HS-5 (cell line): ENCODE measurements at places on chromosomes 16 and 17.
A peak's percentile ranks its signal among the peaks of the same experiment; 100 is the strongest.

- DNase-seq, result no peak
Measured at GRCh38 chr16:23081675-23082119, 67.6 kb downstream of the USP31 start.

GRCh38 chr17:3903881-3904290 lies 11.0 kb upstream of the CAMKK1 start:
- DNase-seq, result no peak

DNA sequence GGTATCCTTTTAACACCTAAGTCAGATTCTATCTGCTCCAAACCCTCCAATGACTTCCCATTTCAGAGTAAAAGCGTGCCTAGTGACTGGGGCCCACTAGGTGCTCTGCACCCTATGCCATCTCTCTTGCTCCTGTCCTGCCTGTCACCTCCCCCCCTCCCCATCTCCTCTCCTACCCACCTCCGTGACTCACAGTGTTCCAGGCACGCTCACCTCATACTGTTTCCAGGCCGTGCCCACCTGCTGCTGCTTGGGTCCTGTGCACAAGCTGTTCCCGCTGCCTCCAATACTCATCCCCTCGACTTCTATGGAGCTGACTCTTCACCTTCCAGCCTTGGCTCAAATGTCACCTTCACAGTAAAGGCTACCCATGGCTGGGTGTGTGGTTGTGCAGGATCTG lies 21.7 kb downstream of the DNAH3 start:
- no peak for DNase-seq

DNA sequence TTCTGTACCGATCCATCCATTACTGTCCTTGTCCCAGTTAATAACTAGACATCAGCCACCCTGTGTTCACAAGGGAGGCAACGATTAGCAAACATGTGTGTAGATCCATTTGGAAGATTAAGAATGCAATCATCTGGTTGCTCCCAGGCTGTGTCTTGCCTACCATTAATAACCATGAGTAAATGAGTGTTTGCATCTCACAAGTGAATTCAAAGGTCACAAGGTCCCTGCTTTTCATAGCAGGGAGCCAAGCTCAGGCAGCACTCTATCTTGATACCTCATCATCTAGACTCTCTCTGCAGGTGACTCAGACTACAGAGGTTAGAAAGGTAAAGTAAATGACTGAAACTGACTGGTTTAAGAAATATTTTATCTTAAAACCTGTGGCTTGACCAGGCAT lies 25.3 kb downstream of the VWA3A start:
- DNase-seq, result no peak

DNA sequence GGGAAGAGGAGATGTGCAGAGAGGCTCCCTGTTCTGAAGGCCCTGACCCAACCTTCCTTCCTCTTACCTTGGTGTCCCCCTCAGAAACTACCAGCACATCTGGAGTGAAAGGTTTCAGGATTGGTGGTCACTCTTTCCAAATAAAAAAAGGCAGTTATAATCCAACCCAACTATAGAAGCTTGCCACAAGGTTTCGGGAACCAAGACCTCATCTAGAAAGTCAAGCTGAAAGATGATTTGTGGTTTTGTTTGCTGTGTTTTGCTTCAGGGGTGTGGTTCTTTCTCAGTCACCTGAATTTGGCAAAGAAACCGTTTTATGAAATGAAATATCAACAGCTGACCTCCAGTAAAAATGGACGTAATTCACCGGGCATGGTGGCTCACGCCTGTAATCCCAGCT lies 19.3 kb downstream of the SHMT1 start:
- no peak for DNase-seq

DNA sequence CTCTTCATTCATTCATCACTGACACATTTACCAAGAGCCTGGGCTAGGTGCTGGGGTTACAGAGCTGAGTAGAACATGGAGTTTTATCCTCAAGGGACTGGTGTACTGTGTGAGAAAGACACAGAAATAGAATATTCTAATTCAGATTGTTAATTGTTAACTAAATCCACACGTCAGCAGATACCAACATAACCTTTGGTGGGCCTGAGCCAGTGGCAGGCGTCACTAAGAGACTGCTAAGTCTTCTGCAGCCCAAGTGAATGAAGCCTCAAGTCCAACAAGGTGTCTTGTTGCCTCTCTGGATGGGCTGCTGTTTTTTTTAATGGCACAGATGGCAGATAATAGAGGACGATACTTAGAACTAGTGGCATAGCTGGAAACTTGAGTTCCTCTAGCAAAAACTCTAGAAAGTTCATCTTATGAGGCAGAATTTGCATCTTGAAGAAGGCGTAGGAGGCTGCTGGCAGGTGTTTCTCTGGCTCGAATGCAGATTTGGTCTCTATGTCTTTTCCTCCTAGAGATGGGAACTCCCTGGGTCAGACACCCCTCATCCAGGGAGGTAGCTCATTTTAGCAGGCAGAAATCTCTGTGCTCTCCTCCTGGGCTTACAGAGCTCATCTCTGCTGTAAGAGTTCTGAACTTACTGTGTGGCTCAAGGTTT lies 179.5 kb downstream of the NTN1 start:
- no peak for DNase-seq

DNA sequence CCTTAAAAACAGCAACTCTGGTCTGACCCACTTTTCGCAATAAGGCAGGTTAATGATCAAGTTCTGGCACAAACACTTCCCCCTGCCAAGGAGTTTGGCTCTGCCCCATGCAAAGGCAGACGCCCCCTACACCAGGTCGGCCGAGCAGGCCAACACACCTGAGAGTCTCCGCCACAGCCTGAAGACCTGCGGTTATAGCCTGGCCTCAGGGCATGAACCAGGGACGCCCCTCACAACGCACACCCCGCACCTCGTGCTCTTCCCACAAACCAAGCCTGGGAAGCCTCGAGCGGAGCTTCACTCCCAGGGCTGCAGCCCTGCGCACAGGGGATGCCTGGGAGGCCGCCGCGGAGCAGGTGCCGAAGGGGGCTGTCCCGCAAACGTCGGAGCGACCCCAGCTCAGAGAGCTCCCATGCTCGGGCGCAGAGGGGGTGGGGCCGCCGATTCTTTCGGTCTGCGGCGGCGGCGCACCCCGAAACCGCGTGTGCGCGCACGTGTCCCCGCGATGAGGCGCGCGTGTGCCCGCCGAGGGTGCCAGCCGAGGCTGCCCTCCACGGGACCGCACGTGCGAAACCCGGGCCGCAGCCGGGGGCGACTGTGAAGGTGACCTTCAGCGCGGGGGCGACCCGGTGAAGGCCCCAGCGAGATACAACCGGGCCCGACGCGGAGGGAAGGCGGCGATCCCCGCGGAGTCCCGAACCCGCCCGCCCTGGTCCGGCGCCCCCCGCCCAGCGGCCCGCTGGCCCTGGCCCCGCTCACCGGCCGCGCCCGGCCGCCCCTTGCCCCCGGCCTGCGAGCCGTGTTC lies 559 bp downstream of the CLUH start:
- DNase-seq, result no peak

DNA sequence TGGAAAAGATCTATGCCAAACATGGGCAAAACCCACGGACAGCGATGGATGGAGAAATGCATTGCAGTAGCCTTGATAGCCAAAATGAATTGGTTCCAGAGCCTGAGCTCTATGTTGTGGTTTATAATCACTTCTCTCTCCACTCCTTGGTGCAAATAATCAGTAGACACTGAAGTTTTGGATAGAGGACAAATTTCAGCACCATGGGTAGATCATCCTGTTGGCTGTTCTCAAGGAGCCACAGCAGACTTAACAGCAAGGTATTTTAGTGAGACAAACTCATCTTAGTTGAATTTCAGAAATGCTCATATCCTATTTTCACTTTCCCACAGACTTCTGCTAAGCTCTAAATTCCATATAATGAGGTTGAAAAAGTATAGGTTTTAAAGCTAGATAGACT lies 88.3 kb upstream of the CCL1 start:
- no peak for DNase-seq

GRCh38 chr16:81838794-81839193 lies 59.7 kb downstream of the PLCG2 start:
- no peak for DNase-seq

DNA sequence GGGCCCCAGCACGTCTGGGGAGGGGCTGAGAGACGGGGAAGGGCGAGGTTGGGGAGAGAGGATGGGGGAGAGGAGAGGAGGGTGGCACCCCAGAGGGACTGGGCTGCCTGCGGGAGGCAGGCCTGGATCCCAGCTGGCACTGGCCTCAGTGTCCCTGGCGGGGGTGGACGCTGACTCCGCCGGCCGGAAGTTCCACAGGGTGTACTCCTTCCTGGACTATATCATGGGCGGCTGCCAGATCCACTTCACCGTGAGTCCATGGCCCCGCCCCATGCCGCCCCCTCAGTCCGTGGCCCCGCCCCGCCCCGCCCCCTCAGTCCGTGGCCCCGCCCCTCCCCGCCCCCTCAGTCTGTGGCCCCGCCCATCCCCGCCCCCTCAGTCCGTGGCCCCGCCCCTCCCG lies 11.3 kb downstream of the CPNE7 start:
- DNase-seq, result no peak

DNA sequence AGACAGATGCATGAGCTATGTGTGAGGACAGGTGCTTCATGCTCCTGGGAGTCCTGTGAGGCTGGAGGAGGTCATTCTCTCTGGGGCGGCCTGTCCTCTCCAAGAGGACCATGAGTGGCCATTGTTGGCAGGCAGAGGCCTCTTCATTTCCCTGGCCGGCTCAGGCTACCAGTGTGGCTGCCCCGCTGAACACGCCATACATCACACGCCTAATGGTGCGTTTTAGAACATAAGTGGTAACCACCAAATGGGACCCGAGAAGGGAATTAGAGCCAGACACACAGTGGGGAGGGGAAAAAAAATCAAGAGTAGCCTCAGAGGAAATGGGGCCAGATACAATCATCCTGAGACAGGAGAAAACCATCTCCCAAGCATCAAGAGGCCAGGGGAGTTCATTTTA lies 140.0 kb downstream of the SPACA3 start:
- DNase-seq, result no peak

- DNase-seq, result no peak
Measured at GRCh38 chr17:4919511-4920047, 12.5 kb upstream of the GP1BA start.

DNA sequence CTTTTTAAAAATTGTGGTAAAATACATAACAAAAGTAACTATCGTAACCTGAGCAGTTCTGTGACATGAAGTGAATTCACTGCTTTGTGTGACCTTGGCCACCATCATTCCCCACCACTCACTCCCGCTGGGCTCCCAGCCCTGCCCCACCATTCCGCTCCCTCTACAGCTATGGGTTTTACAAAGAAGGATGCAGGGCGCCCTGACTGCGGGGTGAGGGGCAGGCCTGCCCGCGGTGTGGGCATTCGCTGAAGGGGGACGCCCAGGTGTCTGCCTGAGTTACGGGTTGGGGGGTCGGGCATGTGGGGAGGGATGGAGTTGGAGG lies at the start of gene CEMP1:
TSS of gene CEMP1 (minus strand) at position 38 of the 325 bp plus-strand sequence. CDS start 335 bp downstream, outside the sequence.
- DNase-seq, result no peak

GRCh38 chr16:27097800-27098230 lies 31.1 kb downstream of the C16orf82 start:
- DNase-seq, result no peak

DNA sequence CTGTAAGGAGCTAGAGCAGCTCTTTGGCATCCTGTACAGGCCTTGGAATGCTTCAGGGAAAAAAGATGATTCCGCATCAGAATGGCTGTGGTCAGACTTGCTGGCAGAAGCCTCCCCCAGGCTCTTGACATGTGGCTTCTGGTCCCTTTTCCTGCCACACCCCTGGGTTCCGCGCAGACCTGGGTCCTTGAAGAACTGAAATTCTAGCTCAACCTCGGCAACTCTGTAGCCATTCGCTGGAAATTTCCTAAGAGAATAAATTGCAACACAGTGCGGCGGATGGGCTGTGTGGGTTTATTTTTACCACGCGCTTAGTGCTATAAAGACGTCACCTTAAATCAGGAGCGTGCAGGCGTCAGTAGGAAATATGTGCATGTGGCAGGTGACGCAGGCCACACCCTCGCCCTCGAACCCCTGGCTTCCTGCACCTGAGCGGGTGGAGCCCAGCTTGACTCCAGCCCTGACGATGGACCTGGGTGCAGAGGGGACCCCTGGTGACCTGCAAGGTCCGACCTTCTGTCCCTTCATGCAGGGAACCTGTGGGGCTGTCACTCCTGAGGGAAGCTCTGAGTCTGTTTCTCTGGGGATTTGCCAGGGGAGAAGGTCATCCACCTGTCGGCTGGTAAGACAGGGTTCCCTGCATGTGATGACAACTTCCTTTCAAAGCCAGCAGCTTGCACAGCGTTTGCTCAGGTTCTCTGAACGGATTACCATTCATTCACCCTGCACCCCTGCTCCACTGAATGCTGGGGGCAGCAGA lies 46.3 kb downstream of the METRNL start:
- no peak for DNase-seq

GRCh38 chr17:45584092-45585036 lies 93.8 kb upstream of the PLEKHM1 start:
- DNase-seq, result peak; percentile 59

DNA sequence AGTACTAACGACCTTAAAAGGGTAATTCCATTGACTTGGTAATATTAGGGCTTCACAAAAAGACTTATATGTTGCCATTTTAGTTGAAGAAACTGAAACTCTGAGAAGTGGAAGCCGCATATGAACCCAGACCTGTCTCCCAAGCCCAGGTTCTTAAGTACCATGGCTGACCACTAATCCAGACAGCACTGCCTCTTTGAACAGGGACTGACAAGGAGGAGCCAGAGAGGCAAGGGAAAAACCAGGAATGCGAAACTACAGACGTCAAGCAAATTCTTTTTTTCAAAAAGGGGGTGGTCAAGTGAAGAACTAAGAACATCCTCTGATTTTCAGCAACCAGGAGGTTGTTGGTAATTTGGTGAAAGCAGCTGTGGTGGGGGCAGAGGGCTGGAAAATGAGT lies 15.2 kb downstream of the CYB5D1 start:
- DNase-seq, result no peak

DNA sequence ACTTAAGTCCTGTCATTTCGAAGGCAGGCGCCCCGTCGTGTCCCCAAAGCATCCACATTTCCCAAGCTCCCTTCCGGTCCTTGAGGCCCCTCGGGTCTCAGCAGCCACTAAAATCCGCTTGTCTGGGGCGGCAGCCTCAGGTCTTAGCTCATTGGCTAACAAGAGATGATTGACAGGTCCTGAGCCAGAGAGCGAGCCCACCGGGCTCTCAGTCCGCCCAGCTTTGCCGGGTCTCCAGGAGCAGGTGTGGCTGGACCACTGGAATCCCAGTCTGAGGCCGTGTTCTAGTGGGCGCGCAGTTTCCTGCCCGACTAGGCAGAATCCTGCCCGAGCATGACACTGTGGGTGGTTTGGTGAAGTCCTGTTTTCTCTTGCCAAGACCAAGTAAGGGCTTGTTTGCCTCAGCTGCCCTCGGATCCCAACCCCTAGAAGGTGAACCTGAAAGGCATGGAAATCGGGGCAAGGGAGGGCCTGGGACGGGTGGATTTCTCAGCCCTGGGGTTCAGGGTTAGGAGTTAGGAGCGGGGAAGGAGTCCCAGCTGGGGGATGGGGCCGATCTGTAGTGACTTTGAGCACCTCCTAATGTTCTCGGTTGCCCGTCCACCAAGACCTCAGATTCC lies 42.8 kb downstream of the MRC2 start:
- DNase-seq, result no peak

GRCh38 chr17:15436473-15437302 lies 30.7 kb downstream of the CDRT4 start:
- no peak for DNase-seq

- DNase-seq, result no peak
Measured at GRCh38 chr16:66207139-66207882, 159.2 kb upstream of the CDH5 start.
